ENCODE measurements at places on chromosomes 4 and X.

DNA sequence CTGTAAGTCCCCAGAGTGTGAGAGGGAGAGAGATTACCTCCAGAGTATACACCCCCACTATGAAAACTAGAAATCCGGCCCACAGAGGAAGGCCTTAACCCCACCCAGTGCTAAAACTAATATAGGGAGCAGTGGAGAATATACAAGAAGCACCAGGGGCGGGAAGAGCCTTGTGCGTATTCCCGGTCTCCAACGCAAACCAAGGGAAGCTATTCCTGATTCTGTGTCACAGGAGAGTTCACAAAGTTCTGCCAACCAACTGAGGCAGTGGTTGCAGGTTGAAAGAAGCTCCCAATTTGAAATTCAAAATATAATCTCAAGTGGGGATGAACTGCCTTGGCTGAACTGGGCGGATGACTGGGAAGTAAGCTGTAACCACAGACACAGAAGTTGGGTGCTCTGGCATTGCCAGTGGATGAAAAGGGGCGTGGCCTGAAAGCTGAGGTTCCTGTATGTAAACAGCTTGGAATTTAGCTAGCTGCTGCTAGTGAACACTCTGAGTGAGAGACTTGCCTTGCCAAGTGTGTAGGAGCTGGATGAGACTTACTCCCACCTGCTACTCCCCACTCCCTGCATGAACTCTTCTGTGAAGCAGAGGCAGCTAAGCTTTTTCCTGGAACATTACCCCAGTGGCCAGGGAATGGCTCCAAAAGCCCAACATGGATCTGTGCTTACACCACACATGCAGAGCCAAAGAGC is 32.7 kb downstream of the ELF2 start:
- peak; percentile 28 for DNase-seq

DNA sequence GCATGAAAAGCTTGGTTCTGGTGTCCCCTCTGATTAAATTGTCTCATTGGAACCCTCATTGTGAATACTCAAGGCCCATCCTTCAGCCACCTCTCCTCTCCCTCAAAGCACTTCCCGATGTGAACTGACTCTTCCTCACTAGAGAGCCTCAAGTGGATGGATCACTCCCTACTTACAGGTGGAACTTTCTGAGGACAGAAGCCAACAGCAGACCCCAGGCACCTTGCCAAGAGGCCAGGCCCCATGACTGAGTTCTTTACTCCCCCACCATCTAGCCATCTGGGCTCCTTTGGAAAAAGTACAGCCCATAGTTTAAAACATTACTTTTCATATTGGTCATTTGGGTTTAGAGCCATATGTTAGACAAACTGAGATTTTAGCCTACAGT is 224.1 kb downstream of the SHROOM3 start:
- DNase-seq = no peak

DNA sequence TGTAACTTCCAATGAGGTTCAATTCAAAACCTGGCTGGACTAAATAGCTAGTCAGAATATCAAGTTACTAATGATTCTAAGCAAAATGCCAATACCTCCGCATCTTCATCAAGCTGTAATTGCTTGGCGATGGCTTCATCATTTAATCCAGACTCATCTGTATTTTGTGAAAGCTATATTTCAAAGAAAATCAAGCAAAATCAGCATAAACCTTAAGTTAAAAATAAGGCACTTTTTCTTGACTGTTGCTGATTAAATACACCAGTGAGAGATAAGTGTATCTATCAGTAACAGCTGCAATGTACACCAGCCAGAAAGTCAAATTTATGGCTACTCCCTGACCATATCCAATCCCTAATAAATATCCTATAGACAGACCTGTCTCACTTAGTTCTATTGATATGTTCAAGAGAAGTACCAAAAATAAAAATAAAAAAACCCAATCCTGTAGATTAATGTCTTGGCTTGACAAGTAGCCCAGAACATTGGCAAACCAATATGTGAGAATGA is 39.6 kb downstream of the RFC1 start:
- DNase-seq = no peak

DNA sequence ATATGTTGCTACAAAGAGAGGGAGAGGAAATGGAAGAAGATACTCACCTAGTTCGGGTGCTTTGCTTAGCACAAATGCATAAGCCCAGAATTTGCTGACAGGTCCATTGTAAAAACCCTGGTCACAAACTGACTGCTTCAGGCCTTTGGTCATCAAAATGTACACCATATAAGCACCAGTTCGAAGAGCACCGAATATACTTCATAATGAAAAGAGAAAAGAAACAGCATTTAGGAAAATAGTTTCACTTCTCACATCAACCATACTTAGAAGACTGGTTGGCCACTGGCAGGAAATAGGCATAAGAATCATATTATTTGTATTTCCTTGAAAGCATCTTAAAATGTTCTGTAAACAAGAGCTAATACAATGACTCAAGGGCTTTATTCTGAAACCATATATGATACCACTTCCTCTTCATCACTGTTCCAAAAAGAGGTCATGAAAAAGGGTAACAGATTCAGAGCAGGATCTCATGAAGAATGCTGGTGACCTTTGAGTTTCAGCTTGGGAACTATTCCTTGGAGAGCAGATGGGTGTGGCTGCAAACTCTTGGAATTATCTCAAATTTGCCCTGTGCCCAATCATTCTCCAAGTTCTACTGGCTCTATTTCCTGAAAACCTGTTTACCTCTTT is 138.7 kb downstream of the ELOVL6 start:
- DNase-seq = no peak

- DNase-seq = no peak
Measured at GRCh38 chr4:79676705-79677104, 268.7 kb upstream of the GK2 start.

- DNase-seq = no peak
Measured at GRCh38 chr4:52894443-52894842, 32.3 kb downstream of the RASL11B start.

- DNase-seq = no peak
Measured at GRCh38 chr4:37601531-37601930, 84.6 kb downstream of the RELL1 start.

DNA sequence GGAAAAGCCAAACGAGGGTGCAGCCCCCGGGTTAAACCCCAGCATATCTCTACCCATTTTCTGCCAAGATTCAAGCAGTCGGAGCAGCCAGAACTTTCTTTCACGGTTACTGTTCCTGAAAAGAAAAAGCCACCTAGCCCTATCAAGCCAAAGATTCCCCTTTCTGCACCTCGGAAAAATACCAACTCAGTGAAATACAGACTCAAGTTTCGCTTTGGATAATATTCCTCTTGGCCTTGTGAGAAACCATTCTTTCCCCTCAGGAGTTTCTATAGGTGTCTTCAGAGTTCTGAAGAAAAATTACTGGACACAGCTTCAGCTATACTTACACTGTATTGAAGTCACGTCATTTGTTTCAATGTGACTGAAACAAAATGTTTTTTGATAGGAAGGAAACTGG is 20.0 kb downstream of the FGF5 start:
- no peak for DNase-seq

- no peak for DNase-seq
Measured at GRCh38 chrX:1679238-1679637, 64.4 kb downstream of the ASMT start.

GRCh38 chr4:147134536-147135210 is 189.0 kb upstream of the TTC29 start:
- no peak for DNase-seq

DNA sequence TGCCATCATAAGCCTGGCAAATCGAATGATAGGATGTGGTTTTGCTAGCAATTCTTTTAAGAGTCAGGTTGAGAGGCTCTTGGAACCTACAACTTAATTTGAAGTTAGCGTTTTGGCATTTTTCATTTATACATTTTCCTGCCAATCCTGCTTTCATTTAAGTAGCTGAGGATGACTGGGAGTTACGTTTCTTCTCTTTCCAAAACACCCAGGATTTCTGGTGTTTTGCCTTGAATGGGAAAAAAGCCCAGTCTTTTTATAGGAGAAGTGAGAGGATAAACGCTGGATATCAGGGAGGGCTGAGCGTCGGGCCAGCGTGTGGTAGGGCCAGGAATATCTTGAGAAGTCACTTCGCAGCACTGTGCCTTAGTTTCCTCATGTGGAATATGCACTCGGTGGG is 174.2 kb upstream of the HAND2 start:
- no peak for DNase-seq

- no peak for DNase-seq
Measured at GRCh38 chr4:105657117-105657765, 51.2 kb downstream of the INTS12 start.

DNA sequence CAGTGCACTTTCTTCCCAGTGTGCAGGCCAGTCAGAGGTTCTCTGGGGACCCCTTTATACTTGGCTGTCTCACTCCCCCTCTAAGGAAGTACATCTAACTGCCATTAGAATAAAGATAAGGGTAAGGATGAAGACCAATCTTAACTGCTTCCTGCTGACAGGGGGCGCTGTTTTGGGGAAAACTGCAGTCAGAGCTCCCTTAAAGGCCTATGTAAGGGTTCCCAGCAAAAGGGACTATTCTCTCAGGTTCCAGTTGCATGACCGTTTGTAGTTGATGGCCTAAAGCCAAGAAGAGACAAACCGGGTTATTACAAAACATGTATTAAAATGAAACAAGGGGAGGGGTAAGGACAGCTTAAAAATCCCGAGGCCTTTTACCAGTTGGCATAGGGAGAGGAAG is 115.6 kb upstream of the SPIN4 start:
- DNase-seq = no peak

GRCh38 chr4:113618205-113618604 is 143.3 kb downstream of the CAMK2D start:
- DNase-seq = no peak

DNA sequence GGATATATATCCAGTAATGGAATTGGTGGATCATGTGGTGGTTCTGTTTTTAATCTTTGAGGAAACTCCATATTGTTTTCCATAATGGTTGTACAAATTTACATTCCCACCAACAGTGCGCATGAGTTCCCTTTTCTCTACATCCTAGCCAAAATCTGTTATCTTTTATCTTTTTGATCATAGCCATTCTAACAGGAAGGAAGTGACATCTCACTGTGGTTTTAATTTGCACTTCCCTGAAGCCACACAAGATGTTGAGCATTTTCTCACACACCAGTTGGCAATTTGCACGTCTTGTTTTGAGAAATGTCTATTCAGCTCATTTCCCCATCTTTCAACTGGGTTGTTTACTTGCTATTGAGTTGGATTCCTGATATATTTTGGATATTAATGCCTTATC is 194.9 kb downstream of the CBLL2 start:
- no peak for DNase-seq

GRCh38 chrX:8927066-8927635 is 106.8 kb downstream of the FAM9B start:
- no peak for DNase-seq

GRCh38 chrX:152915541-152916241 is 17.8 kb downstream of the ZNF185 start:
- DNase-seq = no peak

- no peak for DNase-seq
Measured at GRCh38 chr4:153479101-153479500, 12.9 kb downstream of the TMEM131L start.

DNA sequence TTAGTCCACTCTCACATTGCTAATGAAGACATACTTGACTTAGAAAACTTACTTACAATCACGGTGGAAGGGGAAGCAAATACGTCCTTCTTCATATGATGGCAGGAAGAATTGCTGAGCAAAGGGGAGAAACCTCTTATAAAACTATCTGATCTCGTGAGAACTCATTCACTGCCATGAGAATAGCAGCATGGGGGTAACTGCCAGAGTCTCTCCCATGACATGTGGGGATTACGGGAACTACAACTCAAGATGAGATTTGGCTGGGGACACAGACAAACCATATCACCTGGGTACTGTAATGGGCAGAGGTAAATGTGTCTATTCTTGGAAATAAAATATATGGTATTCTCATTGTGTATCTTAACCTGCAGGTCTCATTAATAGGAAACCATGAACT is 711.6 kb upstream of the GRID2 start:
- no peak for DNase-seq

- no peak for DNase-seq
Measured at GRCh38 chr4:61195101-61195500, 5.0 kb upstream of the ADGRL3 start.

DNA sequence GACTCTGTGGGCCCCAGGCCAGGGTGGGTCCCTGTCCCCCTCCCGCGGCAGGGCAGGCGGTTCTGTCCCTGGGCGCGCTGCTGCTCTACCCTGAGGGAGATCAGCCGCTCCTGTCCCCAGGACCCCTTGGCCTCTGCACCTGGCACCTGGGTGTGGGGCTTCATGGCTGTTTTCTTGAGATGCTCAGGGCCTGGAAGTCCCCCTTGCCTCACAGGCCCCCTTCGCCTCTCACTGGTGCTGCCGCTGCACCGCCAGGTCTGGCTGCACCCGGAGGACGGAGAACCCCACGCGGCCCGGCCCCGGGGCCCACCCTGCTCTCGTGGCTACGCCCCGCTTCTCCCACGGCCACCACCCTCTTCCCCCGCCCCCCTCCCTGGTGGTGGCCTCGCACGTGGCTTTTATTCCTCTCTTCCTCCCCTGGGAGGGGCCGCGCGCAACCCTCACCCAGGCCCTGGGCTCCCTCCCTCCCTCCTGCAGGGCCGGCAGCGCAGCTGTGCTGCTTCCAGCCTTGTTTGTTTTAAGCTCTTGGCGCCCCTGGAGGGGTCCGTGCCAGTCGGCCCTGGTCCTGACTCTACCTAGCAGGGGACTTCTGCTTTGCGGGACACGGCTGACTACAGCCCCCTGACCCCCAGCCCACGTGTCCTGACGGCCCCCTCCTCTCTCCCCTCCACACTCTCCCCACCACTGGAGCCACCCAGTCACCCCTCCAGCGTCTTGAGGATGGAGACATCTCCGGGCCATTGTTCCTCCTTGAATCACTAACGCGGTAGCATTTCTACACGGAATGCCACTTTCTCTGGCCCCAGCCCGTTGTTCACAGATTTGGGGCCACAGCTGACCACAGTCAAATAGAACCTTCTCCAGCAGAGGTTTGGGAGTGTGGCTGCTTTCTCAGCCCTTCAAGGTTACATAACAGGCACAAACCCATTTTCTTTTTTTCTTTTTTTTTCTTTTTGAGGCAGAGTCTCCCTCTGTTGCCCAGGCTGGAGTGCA is 20.6 kb upstream of the CLDN24 start:
- DNase-seq = peak; percentile 30

- no peak for DNase-seq
Measured at GRCh38 chr4:61786211-61786610, 586.1 kb downstream of the ADGRL3 start.

DNA sequence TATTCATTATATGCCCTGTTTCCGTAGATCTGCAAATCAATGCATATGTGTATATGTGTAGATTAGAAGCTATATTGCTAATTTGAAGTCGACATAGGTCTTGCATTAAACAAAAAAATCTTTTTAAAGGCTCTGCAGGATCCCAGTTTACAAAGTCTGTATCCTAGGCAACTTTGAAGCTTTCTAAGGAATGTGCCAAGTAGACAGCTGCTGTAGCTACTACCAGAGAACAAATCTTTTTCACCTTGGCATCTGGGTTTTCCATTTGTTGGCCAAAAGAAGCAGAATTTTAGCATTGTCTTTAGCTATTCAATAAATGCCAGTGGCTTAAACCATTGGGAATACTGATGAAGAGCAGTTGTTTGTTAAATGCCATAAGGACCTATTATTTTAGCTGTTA is 88.0 kb downstream of the NAA11 start:
- no peak for DNase-seq

Data from heart left ventricle (tissue), 16 donors.